COR-L47 (cell line): ENCODE measurements at places on chromosomes 5 and 9.

DNA sequence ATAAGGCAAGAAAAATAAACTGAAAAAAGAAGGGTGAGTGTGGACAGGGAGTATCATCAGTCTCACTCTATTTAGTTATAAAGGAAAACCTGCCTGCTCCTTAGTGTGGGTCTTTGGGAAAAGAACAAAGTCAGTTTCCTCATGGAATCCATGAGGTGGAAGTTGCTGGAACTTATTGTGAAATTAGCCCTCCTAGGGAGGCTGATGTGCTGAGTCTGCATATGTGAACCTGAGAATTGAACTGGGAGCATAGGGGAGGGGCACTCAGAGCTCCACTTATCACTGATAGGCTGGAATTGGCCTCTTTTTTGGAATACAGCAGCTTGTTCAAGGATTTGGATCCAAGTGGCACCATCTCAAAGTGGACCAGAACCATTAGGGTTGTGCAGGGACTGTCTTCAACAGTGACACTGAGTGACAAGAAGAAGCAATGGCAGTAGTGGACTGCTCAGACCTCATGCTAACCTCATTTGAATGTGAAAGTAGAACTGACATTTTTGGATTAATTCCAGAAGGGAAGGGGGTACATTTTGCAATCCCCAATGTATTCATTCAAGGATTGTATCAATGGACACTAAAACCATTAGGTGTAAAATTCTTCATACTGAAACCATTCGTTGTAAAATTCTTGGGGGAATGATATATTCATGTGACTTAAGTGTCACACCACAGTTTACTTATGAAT lies 103.6 kb upstream of the KLF9 start:
- DNase-seq = no peak

DNA sequence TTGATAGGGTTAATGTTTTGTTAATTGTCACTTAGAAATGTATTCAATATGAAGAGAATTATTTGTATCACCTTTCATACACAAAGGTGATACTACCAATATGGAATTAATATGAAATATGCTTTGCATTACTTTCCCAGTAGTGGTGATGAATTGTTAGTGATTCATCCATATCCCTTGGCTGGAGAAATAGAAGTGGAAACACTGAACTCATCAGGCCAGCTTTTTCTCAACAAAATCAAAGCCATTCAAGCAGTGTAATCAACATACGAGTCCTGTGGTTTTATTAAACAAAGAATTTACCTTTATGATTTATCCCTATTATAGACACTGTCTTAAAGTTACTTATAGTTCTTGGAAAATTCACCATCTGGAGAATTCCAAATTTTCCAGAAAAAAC lies 264.0 kb upstream of the MEF2C start:
- no peak for DNase-seq

GRCh38 chr9:125085703-125086477 lies 57.4 kb downstream of the SCAI start:
- no peak for DNase-seq

- no peak for DNase-seq
Observed at GRCh38 chr9:89775641-89776040, 170.8 kb downstream of the GADD45G start.

DNA sequence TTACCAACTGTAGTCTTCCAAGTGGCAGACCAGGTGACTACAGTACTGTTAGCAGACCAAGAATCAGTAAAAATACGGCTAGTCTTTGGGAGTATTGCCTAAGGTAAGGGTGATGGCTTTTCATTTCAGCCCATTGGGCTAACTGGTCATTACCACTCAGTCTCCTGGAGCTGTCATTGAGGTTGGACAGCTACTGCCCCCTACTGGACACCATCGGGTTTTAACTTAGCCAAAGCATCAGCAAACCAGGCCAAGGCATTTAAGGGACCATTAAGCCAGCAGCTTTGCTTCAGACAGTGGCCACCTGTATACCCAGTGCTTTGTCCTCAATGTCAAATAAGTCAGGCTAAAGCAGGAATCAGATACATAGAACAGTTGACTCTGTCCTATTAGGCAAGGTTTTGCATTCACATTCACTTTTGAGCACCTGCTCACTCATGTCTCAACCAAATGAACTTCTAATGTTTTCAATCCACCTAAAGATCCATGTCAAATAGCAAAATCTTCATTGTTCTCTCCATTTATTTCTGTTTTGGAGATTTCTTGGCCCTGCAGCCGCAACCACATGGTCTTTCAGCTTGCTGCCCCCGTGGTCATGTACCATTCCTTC lies 117.2 kb downstream of the INVS start:
- no peak for DNase-seq

DNA sequence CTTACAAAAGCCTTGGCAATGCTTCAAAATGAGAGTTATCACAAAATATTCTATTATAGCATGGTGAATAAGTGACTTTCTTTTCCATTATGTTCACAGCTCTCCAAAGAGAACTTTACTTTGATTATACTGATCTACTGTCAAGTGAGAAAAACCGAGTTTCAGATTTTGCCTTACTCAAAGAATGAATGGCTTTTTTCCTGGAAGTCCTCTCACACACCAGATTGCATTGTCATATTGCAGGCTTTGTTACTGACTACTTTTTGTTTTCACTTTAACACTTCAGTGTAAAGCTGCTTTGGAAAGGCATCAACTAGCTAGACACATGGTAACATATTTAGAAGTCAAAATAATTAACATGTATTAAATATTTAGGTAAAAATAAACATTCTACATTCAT lies 765.2 kb upstream of the NUDT12 start:
- DNase-seq = no peak

DNA sequence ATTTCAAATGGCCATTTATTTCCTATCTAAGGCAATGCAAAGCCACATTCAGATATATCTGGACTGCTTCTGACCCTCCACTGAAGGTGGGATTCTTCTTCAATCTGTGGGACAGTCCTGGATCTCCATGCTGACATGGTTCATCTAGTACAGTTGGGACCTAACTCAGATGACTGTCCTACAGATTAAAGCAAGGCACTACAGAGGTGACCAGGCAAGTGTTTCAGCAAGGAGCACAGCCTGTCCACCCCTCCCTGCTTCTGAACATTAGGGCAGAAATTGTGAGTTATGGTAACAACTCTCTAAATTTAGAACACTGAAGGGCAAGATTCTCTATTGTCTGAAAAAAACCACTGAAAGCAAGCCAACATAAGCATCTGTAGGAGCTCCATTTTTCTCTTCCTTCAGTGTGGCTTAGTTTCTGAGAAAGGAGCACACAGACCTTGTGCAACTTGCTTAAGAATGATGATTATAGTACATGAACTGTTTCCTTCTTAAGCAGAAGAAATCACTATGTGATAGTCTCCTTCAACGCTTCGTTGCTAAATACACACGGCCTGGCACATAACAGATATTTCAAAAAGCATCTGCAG lies 62.9 kb upstream of the BARX1 start:
- no peak for DNase-seq

DNA sequence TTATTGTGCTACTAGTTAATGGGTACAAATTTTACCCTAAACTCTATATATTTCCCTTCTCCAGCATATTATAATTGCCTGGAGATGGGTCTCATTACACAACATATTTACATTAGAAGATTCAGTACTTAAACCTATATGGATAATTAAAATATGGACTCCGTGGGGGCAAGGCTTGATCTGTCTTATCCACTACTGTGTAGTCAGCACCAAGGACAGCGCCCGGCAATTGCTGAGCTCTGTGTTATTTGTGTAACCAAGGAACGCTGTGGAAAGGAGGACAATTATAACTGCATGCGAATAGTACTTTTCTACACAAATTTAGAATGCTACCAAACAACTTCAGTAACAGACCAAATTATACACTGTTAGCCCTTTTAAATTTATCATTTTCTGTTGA lies 77.7 kb downstream of the DNAH5 start:
- no peak for DNase-seq

DNA sequence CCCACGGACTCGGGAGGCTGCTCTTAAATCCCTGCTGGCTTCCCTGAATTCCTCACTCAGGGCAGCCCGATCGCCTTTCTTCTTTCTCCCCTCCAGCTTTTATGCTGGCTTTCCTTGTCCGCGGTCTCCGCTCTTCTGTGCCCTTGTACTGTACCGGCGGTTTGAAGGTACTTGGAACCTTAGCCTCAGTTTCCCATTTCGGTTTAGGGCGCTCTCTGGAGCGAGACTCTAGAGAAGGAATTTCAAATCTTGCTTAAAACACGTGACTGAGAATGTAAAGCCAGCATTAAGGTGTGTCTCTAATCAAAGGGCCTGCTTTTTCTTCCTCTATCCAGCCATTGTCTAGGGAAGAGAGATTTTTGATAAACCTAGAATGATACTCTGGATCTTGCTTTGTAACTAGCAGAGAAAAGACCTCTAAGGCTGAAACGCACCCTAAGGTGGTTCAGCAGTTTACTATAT lies 650 bp downstream of the GPR107 start:
- no peak for DNase-seq

GRCh38 chr5:176365351-176366231 lies at the start of gene ARL10:
Gene ARL10 (plus strand): TSS chr5:176365487. CDS start chr5:176365564, 77 bp downstream.
- peak; percentile 9 for DNase-seq

- no peak for DNase-seq
Observed at GRCh38 chr5:10735569-10736276, 25.3 kb downstream of the DAP start.

GRCh38 chr9:16661816-16662215 lies 208.7 kb downstream of the BNC2 start:
- DNase-seq = no peak

GRCh38 chr9:128244837-128245231 lies 31.0 kb downstream of the GOLGA2 start:
- no peak for DNase-seq

GRCh38 chr5:13201022-13201421 lies 743.5 kb downstream of the DNAH5 start:
- no peak for DNase-seq

DNA sequence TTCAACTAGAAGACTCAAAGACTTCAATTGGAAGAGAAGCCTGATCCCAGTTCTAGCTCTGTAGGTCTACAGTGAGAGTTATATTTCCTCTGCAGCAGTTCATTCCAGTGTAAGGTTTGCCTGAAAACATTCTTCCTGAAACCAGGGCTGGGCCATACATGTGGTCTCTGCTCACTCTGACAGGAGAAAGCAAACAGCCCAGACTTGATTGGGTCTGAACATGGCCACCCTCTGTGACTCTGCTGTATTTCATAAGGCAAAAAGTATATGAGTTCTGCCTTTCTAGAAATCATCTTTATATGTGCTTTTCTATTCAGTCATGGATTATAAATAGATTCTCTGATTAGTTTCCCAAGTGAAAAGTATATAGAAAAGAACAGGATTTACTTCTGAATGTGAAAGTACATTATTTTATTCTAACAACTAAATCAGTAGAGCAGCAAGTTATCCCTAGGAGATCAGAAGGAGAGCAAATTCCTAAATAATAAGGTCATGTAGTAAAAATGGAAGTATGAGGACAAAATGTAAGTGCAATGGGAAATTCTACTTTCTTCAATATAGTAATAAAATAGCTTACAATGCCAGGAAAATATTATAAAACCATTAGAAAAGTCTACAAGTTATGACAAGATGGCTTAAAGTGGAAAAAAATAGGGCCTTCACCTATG lies 144.3 kb downstream of the EFNA5 start:
- DNase-seq = no peak

DNA sequence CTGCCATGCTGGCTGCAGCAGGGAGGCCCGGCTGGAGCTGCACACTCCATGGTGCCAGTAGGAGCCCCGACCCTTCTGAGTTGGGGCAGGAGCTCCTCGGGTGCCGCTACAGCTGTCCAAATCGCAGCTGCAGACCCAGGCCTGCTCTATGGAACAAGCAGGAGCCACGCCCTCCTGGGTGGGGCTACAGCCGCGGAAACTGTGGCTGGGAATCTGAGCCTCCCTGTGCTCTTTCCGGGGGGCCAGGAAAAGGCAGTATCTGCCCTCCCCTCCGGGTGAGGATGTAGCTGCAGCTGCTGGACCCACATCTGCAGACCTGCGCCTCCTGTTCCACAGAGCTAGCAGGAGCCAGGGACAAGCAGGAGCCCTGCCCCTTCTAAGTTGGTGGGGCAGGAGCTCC lies 278.9 kb upstream of the ACTBL2 start:
- no peak for DNase-seq

DNA sequence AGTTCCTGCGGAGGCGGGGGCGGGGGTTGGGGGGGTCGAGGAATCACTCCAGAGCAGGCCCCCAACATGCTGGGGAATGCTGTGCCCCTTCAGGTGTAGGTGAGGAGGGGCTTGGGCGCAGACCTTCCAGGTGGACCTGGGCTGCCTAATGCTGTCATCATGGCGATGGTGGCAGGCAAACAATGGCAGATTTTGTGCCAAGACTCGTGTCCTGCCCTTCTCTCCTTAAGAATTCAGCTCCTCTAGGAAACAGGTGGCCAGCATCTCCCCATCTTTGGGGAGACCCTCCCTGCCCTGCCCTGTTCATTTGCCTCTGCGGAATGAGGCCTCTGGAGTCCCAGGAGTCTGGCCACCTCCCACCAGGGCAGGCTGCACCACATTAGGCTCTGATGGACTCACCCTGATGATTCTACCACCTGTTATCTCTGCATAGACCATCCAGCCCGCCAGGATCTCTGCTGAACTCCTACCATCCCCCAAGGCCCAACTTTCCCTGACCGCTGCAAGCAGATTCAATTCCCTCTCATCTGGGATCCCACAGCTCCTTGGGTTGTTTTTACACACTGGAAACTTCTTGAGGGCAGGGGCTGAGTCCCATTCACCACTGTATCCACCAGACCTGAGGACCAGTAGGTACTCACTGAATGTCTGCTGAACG lies 10.9 kb upstream of the SLC25A51 start:
- DNase-seq = no peak

DNA sequence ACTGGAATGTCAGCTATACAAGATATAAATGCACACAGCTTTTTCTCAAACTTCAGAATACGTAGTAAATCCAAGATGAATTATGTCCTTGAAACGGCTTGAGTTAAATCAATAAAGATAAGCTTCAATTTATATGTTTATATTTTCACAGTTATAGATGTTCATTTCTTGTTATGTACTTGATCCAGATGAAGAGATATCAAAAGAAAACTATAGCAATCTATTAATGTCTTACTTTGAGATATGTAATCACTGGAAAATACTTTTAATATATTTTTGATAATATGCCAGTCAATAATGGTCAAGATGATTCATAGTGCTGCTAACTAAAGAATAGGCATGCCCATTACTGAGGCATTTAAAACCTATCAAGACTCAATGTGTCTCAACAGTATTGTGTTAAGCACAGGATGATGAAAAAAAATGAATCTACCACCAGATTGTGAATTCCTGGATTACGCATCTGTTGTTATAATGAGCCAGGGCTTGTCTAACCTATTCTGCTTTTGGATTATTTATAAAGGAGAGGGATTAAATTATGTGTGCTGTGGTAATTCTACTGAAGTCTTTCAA lies 372.6 kb upstream of the PRR16 start:
- no peak for DNase-seq

- no peak for DNase-seq
Observed at GRCh38 chr9:124369231-124369797, 45.9 kb downstream of the PSMB7 start.

GRCh38 chr9:2157277-2158110 lies 142.3 kb downstream of the SMARCA2 start:
- peak; percentile 48 for DNase-seq
